ENCODE measurements at places on chromosomes 1 and 21.

DNA sequence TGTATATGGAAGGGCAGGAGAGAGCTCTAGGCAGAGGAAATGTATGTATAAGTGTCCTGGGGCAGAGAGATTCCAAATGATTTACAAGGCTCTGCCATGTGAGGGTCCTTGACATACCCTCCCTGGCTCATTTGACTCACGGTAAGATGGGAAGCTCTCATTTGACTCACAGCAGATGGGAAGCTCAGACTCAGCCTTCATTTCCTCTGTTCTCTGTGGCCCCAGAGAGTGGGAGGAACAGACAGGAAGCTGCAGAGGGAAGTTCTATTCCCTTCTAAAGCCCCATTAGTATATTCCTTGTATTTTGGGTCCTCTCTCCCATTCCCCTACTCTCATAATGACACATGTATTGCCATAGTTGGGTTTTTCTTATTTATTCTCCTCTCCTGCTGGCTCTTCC lies 44.9 kb downstream of the FOXD2 start:
- no peak for DNase-seq

DNA sequence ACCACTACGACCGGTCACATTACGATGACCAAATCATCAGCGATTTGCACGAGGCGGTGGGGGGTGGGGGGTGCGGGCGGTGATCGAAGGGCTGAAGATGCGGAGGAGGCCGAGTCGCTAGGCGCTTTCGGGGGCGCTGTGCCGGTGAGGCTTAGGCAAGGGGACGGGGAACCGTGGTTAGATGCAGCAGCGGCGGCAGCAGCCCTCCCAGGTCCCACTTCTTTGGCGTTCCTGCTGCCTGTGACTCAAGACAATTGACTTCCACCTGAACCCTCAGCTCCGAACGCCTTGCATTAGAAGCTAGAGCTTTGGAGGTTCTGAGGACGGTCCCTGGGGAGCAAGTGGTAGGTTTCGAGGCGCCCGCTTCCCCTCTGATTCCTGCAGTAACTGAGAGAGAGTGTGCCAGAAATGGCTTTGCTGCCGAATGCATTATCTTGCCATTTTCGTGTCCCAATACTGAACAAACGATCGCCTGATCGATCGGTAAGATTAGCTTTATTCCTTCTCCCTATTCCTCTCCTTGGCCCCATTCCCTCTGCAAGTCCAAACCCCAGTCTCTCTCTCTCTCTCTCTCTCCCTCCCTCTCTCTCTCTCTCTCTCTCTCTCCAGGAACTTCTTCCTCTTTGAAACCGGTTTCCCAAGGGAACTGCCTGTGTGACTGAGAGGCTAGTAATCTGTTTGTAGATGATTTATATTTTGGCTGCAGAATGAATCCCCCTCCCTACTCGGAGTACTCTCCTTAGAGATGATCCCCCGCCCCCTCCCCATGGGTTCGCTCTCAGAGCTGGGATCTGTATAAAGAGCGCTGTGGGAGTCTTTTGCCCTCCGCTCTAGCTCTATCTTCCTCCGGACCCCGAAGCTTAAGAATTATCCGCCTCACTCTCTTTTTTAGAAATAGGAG lies 735 bp upstream of the BRINP3 start:
- DNase-seq = no peak

- no peak for DNase-seq
These were observed 135.8 kb downstream of the VAV3 start for GRCh38 chr1:107829036-107829770.

DNA sequence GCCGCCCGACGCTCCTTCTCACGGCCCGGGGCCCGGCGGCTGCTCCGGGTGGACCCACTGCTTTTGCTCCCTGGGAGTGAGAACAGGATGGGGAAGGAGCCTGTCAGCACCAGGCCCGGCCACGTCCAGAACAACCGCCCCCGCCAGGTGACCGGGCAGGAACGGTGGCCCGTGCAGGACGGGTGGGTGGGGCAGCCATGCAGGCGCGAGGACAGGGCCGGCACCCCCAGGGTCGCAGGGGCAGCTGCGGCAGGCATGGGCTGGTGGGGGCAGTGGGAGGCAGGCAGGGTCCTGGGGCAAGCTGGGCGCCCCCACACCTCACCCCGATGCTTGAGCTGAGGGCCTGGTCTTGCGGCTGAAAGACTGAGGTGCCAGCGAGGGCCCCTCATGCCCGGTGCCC lies 5.4 kb downstream of the TAS1R3 start:
- no peak for DNase-seq

DNA sequence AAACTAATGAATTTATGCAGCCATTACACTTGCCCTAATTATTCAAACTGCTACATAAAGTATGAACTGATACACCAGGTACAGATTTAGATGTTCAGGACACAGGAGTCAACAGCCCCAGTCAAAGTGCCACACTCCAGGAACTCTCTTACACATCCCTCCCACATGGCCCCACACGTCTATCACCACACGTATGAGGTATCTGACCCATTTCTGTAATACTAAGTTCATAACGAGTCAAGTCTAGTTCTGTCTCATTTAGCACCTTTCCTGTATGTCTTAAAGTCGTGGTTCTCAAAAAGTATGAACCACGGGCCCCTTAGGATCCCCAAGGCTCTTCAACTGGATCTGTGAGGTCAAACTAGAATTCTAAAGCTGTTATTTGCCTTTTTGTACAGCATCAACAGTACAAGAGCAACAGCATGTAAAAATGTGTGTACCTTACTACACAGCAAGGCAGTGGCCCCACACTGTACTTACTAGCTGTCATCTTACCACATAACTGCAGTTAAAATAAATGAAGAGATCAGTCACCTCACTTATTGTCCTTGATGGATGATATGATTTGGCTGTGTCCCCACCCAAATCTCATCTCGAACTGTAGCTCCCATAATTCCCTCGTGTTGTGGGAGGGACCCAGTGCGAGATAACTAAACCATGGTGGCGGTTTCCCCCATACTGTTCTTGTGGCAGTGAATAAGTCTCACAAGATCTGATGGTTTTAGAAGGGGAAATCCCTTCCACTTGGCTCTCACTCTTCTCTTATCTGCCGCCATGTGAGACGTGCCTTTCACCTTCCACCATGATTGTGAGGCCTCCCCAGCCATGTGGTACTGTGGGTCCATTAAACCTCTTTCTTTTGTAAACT lies 42.6 kb downstream of the SIPA1L2 start:
- no peak for DNase-seq

DNA sequence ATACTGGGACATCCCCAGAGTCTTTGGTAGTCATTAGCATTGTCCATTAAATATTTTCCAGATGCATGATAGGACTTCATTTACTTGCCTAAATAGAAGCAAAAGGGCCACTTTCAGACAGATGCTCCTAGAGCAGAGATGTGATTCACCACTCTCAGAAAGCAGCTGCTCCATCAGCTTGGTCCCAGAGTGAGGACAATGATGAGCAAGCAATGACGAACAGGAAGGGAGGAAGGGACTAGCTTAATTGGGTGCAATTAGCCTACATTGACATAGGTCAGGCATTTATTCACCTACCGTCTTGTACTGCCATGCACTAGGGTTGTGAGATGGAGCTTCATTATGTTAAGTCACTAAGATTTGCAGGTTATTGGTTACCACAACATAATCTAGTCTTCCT lies 85.1 kb upstream of the PLXNA2 start:
- DNase-seq = no peak

GRCh38 chr1:232728507-232729263 lies 76.5 kb upstream of the MAP10 start:
- DNase-seq = no peak

- DNase-seq = no peak
These were observed 49.5 kb upstream of the RAB4A start for GRCh38 chr1:229221106-229222019.

DNA sequence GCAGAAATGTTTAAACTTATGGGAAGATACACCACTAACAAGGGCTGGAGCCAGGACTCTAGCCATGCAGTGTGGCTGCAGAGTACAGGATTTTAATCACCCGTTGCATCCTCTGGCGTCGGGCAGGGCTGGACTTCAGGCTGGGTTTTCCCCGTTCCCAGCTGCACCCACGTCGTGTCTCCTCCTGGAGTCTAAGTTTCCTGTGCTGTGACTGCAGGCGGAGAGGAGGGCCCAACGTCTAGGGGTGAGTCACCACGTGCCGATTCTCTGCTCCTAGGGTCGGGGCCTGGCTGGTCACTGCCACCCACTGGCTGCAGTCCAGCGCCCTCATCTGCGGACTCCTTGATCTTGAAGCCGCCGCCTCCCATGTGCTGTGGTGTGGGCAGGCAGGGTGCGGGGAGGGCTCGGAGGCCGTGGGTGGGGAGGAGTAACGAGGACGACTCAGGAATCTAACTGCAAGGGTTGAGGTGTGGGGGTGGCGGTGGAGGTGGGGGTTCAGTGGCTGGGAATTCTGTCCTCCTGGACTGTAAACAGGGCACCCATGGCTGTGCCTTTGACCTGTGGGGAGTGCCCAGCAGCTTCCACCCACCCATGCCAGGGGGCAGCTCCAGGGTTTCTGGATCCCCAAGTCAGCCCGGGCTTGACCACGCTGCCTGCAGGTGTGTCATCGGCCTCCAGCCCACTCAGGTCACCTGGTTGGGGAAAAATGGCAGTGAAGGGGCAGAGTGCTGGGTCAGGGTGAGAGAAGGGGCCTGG lies 77.8 kb downstream of the ALPL start:
- no peak for DNase-seq

GRCh38 chr1:243726806-243727502 lies 123.1 kb downstream of the AKT3 start:
- no peak for DNase-seq

GRCh38 chr1:233240829-233241682 lies 54.5 kb downstream of the PCNX2 start:
- DNase-seq = no peak

GRCh38 chr21:42308161-42308913 lies 6.9 kb downstream of the TFF3 start:
- no peak for DNase-seq

DNA sequence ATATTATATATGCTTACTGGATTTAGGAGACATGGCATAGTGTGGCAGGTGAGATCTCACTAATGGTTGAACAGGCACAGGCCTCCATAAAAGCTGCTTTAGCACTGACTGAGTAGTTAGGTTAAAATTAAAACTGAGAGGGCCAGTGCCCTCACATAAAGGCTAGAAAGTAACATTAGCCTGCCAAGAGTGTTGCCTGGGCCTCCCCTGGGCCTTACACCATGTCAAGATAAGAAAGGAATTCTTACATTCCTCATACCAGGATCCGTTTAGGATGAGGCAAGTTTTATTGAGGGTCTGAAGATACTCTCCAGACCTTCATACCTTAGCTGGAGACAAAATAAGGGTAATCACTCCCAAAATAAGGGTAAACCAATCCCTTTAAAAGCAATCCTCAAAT lies 1011.8 kb downstream of the PLA2G4A start:
- no peak for DNase-seq

DNA sequence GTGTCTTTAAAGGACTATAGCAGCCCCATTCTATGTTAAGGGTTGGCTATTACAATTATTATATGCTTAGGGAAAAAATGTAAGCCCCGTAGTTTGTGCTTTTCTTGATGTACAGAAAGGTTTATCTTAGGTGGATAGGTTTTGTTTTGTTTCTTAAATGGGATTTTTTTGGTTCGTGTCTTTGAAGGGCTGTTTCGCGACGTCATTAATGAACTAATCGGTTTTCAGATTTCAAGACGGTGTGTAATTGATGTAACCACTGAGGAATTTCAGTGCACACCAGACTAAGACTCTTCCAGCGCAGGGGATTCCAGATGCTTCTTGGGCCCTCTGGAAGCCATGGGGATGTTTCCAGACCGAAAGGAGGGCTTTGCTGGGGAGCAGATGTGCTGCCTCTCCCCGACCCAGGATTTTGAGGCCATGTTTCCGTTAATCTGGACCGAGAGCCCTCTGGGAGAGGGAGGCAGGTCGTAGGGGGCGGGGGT lies 4.8 kb upstream of the SIM2 start:
- DNase-seq = no peak

GRCh38 chr1:111576547-111576946 lies 43.0 kb upstream of the RAP1A start:
- no peak for DNase-seq

- DNase-seq = no peak
These were observed 57.8 kb downstream of the FOXO6 start for GRCh38 chr1:41418857-41419583.

DNA sequence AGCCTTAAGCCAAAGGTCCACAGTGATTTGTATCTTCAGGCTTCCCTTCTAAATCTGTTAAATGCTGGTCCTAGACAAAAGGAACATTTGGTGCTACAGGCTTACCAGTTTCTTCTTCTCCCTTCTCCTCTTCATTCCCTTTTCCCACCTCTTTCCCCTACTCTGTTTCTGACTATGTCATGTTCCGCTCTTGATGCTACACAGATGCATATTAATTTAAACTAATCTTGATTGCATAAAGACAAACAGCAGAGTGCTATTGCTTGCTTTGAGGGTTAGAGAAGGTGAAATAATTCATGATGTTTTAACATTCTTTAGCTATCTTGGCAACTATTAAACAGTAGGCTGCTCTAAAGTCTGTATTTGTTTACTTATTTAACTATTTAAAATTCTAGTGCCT lies 34.3 kb upstream of the COL24A1 start:
- DNase-seq = no peak

GRCh38 chr1:56915960-56916359 lies 49.9 kb downstream of the C8B start:
- DNase-seq = no peak

- peak; percentile 37 for DNase-seq
These were observed 959 bp downstream of the CD58 start for GRCh38 chr1:116569776-116570357.

DNA sequence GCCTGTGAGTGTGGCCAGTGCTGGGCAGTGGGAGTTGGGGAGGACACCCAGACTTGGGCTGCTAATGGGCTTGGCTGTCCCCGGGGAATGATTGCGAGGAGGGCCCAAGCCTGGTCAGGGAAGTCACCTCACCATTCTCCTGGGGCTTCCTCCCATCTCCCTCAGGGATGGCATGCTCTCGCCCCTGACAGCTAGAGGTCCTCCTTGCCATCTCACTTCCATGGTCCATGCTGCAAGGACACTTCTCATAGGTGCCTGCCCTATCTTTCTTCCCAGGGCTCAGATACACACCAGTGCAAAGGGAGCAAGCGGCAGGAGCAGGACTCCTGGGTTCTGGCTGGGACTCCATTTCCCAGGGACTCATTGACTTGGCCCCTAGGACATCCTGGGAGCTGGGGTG lies 4.1 kb downstream of the NTRK1 start:
- DNase-seq = no peak

Measured in activated CD4-positive, alpha-beta T cell treated with anti-CD3 and anti-CD28 coated beads, Interleukin-2, amount 50 U/mL, for 4 hours (primary cell).